NCI-H1417 treated with DMSO at 0.1 percent for 48 hours (cell line): ENCODE measurements at places on chromosomes 5 and 9.

GRCh38 chr9:133385452-133385851 lies 9.3 kb downstream of the STKLD1 start:
- DNase-seq, result no peak

DNA sequence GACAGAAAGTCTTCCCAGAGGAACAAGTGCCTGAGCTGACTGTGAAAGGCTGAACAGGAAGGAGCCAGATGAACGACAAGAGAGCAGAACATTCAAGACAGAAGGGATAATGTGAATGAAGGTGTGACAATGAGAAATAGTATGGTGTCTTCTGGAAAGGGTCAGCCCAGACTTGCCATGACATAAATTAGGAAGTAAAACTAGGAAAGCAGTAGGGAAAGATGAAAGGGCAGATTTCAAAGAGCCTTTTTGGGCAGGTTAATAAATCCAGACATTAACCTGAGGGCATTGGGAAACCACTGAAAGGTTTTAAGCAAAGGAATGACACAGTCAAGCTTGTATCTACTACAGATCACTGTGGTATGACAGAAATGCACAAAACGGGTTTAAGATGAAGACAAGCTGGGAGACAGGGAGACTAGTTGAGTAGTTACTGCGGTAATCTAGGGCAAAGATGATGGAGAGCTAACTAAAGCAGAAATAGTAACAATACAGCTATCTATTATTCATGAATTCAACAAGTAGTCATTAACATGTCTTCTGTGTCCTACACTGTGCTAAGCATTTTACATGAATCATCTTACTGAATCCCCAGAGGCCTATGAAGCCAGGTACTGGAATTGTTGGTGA lies 580.9 kb upstream of the WWC1 start:
- no peak for DNase-seq

- no peak for DNase-seq
These were observed 24.2 kb upstream of the ZNF618 start for GRCh38 chr9:113851873-113852272.

DNA sequence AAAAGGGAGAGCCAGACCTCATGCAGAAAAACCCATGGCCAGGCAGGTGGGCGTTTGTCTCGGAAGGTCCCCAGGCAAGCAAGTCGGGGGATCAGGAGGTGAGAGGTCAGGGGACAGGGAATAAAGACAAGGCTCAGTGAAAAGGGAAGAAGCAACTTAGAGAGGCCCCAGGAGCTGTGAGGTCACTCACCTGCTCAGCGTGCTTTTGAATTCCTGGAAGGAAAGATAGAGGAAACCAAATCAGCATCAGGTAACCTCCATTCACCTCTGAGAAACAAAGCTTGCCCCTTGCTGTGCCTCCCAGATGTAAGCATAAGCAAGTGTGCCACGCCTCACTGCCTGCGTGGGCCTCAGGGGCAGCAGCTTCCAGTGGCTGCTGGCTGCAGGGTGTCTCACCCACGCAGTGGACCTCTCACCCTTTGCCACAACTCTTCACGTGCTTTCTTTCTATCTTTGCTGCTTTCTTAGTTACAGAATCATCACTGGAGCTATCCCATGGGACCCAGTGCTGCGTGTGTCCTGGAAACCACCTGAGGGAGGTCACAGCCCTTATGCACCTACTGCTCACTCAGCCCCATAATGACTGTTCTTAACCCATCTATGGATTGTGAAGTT lies 6.0 kb downstream of the TRIM7 start:
- DNase-seq, result no peak

DNA sequence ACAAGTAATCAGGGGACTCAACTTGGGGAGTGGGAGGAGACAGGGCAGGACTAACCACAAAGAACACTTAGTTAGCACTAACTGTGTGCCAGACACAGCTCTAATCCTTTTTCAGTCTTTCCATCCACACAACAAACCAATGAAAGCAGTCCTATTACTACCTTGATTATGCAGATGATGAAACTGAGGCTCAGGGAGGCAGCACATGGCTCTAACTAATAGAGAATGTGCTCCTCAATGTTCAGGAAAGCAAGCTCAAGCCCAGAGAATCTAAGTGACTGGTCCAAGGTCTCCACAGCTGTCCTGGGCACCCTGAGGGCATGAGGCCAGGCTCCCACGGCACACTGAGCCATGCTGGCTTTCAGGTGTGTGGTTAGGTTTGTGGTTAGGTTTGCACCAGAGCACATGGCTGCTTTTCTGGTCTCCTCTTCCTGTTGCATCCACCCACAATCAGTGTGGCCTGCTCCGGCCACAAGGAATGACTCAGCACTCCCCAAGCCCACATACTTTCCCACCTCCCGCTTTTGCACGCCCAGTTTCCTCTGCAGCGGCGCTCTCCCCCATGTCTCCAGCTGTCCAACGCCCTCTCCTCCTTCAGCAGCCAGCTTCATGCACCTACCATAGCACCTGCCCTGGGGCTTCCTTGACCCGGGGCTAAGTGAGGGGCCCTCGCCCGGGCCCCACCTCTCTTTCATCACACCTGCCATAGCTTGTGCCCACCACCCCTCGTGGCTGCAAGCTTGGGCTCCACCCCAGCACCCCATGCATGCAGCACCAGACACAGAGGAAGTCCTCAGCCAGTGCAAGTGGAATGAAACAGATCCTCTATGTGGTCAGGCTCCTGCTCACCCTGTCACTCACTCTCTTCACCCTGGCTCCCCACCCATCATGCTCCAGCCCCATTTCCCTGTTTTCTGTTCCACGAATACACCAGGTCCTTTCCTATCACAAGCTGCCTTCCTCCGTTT lies 133.1 kb downstream of the GABBR2 start:
- no peak for DNase-seq

GRCh38 chr5:119453040-119453373 lies 710 bp downstream of the HSD17B4 start:
- DNase-seq, result no peak

- DNase-seq, result no peak
These were observed 85.7 kb downstream of the PDE4D start for GRCh38 chr5:59807806-59808205.

DNA sequence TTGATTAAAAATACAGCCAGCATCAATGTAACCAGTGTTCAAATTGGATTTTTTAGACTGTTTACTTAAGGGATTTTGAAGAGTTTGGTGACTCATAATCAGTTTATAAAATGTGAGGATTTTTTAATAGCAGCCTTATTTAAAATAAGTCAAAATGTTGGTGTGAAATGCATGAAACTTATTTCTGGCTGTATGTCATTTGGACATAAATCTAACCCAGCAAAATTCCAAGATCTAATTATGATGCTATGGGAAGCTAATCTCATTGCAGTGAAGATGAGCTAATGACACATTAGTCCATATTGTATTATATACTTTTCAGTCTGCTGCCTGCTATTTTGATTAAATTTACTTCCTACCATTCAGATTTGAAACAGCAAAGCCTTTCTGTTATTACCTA lies 140.3 kb downstream of the AOPEP start:
- no peak for DNase-seq

DNA sequence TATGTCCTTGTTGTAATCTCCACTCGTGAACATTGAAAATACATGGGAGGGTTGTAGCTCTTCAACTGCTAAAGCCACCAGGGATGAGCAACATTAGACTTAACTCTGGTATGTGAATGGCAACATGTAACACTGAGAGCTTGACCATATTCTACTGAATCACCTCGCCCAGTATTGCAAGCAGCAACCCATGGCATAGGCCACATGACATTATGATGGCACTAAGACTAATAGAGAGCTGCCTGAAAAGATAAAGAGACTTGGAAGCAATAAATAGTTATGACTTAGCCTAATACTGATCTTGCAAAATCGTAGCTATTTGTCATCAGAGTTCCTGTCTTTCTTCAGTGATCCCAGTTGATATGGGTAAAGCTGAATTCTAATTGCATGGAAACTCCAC lies 108.4 kb upstream of the NREP start:
- no peak for DNase-seq

GRCh38 chr5:120436996-120437395 lies 27.1 kb upstream of the PRR16 start:
- no peak for DNase-seq

DNA sequence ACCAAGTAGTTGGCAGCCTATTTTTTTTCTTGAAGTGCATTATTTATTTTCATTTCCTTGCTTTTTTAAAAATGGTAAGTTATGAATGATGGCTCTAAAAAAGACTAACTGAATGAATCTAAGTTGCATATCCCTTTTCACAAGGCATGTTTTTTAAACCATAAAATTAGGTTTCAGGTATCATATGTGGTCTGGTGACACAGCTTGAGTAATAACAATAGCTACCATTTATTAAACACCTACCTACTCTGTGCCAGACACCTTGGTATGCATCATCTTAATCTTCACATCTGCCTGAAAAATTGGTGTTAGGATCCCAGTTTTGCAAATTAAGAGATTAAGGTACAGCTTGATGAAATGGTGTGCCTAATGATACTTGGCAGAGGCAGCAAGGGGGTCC lies 4.3 kb upstream of the GABBR2 start:
- DNase-seq, result no peak

DNA sequence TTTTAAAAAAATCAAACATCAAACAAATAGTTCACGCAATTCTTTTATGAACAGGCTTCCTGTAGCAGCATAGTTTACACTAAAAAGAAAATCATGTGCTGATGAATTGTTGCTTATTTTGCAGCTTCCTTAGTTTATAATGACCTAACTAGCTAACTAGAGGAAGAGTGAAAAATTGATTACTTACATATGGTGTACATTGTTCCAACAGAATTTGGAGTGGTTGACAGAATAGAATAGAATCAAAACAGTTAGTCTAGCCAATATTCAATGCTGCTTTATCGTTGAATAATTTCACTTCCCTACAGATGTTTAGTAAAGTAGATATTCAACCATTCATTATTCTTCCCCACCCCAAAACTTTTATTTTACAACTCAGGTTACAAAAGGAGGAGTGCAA lies 4.2 kb downstream of the NMUR2 start:
- no peak for DNase-seq

DNA sequence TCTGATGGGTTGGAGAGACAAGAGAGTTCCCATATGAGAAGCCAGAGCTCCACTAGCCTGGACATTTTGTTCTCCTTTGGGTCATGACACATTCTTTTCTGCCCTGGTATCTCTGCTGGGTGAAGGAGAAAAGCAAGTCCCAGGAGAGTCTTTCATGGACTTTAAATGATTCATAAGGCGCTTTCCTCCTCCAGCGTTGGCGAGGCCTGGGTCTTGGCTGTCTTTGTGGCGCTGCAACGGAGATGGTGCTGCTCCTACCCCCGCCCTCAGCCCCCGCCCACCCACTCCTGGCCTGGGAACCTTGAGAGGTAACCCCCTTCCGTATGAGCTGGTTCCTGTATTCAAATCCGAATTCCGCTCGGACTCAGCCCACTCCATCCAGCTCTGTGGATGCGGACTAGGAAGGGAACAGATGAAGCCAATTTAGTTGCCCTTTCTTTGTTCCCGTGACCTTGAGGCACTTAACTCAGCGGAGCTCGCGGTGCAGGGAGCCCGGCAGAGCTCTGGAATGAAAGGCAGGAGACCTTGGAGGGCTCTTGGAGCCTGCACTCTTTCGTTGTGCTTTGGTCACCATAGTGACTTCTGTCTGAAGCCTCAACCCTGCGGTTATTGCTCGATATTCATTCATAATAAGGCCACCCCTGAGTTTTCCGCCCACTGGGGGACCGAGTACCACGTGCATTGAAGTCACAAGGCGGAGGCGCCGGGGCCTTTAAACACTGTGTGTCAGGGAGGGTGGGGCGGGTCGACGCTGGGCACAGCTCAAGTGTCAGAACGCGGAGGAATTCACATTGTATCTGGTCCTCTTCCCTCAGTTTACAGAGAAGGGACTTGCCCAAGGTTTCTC lies 14.0 kb upstream of the PWWP2A start:
- no peak for DNase-seq

- no peak for DNase-seq
These were observed 61.3 kb downstream of the GLIS3 start for GRCh38 chr9:4238522-4238921.

DNA sequence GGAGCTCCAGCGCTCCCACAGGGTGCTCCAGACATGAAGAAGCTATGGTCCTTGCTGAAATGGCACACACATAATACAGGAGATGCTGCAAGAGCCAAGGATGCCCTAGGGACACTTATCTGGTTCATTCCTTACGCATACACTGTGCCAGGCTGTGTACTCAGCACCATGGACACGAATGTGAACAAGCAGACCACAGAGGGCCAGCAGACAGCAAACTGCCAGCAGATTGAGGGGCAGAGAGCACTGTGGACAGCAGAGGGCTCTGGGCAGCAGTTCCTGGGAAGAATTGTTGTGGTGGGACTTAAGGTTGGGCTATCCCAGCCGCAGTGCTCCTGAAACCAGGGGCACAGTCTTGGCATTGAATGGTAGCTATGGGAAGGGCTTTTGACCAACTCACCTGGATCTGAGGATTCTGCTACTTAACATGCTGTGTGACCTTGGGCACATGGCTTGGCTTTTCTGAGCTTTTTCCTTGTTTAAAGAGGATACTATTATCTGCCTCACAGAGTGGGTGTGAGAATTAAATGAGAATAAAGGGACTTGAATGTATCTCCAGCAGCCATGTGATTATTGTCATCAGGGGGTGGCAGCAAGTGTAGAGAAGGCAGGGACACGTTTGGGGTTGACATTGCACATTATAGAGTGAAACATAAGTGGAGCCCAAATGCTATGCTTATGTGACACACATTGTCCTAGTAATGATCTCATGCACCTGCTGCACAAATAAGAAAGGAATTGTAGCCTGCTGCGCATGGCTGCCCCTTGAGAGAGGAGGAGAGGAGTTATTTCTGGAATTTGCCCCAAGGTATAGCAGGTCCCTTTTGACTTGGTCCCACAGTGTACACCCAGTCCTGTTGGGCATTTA lies 30.1 kb downstream of the PPARGC1B start:
- DNase-seq, result peak; percentile 24

- DNase-seq, result no peak
These were observed 105.0 kb downstream of the ANKRD55 start for GRCh38 chr5:56128113-56128512.

GRCh38 chr5:140855772-140856674 lies at the start of gene PCDHA10:
TSS of gene PCDHA10 (plus strand) at chr5:140855897. CDS start at chr5:140856049, 152 bp downstream.
- DNase-seq, result no peak

GRCh38 chr5:67607958-67608357 lies 411.4 kb upstream of the CD180 start:
- DNase-seq, result no peak

DNA sequence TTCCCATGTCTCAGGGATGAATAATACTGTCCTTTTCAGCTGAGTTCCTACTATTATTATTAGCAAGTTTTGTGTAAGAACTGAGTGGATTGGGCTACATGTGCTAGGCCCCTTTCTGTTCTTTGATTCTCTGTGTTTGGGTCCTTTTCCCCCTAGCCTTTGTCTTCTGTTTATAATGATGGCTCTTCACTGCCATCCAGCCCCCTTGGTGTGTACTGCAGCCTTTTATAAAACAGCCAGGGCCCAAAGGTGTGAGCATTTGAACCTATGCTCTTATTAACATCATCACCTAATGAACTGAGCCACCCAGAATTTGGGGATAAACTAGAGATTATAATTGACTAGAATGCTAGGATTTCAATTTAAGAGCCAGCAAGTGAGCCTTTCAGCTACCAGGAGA lies 52.6 kb downstream of the PLAC8L1 start:
- DNase-seq, result no peak
